Stimulated activated CD4-positive, alpha-beta T cell treated with anti-CD3 and anti-CD28 coated beads, Interleukin-15, amount 100 ng/mL, for 48 hours (primary cell): ENCODE measurements at places on chromosomes 5 and 9.

DNA sequence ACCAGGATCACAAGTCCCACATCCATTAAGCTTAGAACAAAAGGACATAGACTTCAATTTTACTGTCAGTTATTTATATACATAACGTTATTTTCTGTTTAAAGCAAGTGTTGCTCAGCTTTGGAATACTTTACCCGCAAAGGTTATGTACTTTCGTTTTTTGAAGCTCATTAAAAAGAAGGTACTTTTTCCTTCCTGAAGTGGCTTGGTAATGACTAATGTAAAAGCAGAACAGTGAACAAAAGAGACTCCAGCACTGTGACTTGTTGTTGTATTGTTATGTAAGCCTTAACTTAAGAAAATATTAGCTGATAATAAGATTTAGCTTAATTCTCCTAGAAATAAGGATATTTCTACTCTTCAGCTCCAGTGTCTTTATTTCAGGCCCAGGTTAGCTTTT, 97.3 kb upstream of the SLCO6A1 start:
- no peak for DNase-seq

- no peak for DNase-seq
These were observed 484.0 kb downstream of the ZNF608 start for GRCh38 chr5:124262470-124262869.

GRCh38 chr5:10728679-10729078, 32.4 kb downstream of the DAP start:
- no peak for DNase-seq

DNA sequence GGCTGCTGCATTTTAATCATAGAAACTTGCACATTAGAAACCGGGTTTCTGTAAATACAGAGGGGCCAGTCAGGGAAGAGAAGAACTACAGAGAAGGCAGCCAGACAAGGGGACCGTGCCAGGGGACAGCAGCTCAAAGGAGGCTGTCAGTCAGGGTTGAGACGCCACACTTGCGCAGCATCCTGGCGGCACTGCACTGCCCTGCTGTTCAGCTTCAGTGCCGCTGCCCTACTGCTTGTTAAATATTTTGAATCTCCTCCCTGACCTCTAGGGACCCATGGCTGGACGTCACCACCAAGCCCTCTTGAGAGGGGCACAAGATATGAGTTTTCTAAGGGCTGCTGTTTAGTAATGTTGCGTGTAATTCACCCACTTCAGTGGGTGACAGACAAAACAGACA, 43.6 kb upstream of the ZBTB43 start:
- DNase-seq = no peak

GRCh38 chr9:89021154-89021803, 30.0 kb downstream of the S1PR3 start:
- DNase-seq = no peak

DNA sequence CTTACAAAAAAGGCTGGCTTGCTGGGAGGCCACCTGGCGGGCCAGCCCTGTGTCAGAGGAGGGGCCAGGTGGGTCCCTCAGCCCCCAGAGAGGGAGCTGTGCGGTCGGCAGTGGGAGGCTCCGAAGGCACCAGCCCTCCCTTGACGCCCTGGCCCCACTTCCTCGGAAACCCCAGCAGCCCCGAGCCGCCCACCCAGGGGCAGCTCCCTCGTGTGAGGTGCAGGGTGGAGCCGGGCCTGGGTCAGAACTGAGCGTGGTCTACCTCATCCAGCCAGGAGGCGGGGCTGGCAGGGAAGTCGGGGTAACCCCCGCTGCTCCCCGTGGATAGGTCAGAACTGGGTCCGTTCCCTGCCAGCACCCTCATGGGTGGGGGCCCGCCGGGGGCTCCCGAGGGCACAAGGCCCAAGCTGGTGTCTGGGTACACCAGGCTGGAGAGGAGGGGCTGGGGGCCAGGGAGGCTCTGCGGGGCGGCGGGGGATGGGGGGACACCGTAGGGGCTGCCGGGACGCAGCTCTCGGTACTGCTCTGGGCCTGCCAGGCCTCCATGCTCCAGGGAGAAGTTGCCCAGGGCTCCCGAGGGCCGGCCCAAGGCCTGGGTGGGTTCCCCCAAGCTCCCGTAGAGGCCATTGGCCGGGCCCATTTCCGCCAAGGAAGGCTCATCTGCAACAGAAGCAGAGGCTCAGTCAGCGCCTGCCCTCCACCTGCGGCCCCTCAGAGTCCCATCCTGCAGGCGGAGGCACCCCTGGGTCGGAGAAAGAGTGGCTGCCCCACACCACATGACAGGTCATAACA, 7.6 kb downstream of the LHX3 start:
- no peak for DNase-seq

- no peak for DNase-seq
These were observed 203.6 kb downstream of the GABRB2 start for GRCh38 chr5:161342886-161343285.

DNA sequence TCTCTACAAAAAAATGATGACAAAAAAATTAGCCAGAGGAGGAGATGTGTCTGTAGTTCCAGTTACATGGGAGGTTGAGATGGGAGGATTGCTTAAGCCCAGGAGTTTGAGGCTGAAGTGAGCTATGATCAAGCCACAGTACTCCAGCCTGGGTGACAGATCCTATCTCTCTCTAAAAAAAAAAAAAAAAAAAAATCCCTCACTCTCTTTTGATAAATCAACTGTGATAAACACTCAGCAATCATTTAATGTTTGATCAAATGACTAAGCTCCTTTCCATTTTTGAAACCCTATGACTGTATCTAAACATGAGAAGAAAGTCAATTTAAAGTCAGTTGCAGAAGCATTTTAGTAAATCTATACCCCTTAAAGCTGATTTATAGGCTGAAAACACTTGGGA, 112.1 kb upstream of the IL6ST start:
- no peak for DNase-seq

DNA sequence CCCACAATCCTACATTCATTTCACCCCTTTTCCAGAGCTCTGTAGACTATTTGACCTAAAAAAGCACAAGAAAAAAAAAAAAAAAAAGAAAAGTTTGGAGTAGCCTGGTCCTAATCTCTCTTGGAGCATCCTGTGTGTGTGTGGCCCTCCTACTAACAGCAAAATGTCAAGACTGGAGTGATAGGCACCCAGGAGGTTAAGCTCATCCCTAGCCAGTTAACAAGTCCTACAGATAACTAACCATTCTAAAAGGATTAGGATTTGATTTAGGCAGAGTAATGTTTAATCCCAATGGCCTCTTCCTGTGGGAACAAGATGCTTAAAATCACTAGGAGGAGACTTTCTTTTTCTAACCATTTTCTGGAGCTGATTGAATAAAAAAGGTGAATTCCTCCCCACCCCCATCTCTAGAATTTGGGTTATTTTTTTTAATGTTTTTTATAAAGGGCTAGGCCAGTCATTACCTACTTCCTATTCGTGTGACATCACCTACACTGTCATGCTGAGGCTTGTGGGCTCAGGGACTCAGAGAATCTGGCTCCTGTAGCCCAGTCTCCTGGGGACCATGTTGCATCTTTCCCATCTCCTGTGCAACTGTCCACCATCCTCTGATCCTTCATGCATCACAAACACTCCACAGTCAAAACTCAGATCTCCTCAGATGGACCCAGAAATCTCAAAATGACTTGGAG, 43.2 kb upstream of the NR3C1 start:
- DNase-seq = no peak

GRCh38 chr5:123101556-123101955, 12.5 kb downstream of the PRDM6 start:
- no peak for DNase-seq

DNA sequence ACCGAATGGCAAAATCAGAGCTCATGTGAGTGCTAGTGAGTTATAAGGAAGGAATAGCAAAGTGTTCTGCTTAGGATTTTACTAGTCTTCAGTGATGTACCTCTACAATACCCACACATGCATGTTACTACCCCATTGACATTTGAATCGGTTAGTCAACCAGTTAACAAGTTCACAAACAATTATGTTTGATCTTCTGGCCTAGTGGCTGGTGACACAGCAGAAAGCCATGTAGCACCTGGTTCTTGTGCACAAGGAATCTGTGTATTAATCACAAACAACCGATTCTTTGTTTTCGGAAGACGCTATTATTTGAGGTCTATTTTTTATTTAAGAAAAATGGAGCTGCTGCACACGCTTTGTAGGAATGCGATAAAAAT, 41.9 kb downstream of the NTRK2 start:
- DNase-seq = no peak

DNA sequence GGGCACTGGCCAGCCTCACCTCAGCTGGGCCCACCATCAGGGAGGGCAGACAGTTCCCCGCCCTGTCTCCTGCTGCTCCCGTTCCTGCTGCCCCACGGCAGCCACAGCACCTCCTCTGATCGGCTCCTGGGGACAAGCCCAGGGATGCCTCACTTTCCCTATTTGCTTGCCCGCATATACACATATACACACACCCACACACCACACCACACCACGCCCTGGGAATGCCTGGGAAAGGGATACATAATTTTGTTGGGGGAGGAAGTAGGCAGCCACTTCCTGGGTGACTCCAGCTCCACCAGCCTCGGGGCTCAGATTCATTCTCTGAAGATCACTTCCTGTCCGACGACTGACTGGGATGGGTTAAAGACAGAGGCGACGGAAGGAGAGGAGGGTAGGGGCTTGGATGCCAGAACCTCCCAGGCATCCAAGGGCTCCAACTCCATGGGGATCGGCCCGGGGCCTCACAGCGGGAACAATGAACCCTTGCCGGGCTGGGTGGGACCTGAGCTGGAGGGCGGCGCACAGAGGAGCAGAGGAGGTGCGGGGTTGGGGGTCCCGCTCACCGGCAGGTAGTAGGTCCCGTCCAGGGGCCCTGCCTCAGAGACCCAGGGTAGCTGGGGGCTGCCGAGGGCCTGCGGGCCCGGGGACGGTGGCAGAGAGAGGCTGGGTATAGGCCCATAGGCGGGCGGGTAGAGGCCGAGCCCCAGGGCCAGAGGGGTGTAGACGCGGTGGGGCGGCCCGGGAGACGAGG, 2.0 kb upstream of the MZB1 start:
- DNase-seq = no peak

DNA sequence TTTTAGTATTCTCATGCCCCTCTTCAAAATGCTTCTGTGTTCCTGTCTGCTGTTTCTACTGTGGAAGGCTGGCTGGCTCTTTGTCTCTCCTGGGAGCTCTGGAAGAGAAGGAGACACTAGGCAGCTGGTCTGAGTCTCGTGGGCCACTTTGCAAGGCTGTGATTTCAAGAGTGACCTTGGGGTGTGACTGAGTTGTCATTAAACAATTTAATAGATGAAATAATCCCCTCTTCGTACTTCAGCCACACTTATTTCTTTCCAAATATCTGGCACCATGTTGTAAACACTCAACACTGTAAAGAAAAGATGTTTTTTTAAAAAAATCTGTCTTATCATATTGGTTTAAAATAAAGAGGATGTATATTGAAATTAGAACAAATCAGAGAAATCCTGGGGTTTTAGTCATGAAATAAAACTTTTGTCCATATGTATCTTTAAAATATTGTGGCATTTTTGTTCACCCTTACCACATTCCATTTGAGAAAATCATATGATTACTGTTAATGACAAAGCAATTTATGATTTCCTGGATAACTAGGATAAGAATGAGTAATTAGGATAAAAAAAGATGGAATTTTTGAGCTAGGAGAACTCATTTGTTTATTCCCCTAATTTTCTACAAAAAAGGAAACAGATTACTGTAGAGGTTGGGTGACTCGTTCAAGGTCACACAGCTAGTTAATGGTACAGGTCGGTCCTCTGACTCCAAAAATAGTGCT, 200.8 kb downstream of the MAT2B start:
- no peak for DNase-seq

- DNase-seq = no peak
These were observed 125.6 kb downstream of the ARL15 start for GRCh38 chr5:54184806-54185205.

DNA sequence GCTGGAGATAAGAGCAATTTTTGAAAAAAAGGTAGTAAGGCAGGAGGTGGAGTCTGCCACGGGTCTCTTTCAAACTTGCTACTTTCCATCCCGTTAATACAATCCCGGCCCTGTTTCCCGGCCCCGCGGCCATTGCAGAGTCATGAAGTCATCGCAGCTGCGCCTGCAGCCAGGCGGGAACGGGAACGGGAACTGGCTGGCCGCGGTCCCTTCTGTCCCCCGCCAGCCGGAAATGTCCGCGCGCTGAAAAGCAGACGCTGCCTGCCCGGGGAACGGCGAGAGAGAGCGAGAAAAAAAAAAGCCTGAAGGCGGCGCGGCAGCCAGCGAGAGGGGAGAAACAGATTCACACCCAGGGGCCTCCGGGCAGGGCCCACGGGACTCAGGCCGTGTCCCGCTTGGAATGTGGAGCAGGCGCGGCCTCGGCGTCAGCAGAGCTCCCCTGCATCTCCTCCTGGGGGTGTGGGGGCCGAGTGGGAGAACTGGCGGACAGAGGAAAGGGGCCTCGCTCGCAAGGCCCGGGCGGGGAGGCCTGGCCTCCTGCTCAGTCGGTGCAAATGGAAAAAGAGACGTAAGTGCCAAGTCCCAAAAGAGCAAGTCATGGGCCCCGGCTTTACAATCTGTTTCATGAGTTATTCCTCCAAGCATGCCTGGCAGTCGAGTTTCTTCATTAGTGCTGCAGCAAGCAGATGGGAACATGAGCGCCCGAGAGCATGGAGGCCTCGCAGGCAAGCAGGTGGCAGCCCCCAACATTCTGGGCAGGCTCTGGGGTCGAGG, 201.2 kb upstream of the GAS1 start:
- DNase-seq = no peak

- no peak for DNase-seq
These were observed 72.1 kb upstream of the SREK1 start for GRCh38 chr5:66072031-66072430.

- DNase-seq = no peak
These were observed 182.0 kb upstream of the WWC1 start for GRCh38 chr5:168109441-168109840.

DNA sequence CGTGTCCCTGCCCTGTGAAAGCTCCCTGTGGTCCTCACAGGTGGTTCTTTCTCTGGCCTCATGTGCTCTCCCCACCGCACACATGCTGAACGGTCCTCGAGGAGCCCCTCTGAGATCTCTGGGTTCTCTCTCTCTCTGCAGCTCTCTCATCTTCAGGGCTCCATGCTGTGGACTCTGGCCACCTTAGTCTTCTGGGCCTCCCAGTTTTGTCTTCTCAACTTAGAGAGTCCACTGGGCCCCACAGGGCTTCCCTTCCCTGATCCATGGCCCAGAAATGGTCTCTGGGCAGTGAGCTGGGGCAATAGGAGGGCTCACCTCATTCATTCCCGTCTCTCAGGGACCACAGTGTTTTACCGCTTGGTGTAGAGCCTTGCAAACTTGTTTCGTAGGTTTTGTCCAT, 26.4 kb downstream of the FGD3 start:
- DNase-seq = no peak

- DNase-seq = no peak
These were observed 1.9 kb upstream of the GFI1B start for GRCh38 chr9:132976571-132976970.

GRCh38 chr9:137336735-137337134, 34.7 kb upstream of the NRARP start:
- no peak for DNase-seq

GRCh38 chr5:79699763-79700400, 10.2 kb downstream of the CMYA5 start:
- DNase-seq = no peak

DNA sequence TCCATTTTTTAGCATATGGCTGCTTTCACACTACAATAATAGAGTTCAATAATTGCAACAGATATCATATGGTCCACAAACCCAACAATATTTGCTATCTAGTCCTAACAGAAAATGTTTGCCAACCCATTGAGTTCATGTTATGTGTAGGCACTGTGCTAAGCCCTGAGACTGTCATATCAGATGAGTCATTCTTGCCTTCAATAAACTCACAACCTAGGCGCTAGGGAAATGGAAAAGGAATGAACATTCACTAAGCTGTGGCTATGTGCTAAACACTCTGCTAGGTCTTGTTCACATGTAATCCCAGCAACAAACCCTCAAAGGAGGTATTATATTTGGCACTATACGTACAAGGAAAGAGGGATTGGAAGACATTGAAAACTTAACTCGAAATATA, 8.4 kb upstream of the TIMD4 start:
- DNase-seq = no peak
